Astrocyte of the spinal cord (primary cell): ENCODE measurements at places on chromosomes 13 and 19.

DNA sequence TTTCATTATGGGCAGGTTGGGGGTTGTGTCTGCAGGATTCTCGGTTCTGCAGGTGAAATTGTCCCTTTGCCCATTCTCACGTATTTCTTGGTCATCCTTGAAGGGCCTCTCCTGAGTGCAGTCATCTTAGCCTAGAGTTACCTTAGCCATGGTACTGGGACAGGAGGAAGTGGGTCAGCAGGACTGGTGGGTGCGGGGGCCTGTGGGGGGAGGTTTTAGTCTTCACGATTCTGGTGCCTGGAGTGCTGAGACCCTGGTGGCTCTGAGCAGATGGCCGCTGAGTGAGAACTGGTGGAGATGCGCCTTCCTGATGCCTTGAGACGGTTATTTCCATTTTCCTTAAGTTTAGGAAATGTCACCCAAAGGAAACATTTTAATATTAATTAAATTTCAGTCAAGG is 11.8 kb downstream of the COL4A2 start:
- DNase-seq: no peak

GRCh38 chr19:36266375-36266961 is 51.6 kb downstream of the ZNF146 start:
- DNase-seq: no peak

- no peak for DNase-seq
These were observed 5.3 kb downstream of the SPPL2B start for GRCh38 chr19:2333807-2334211.

GRCh38 chr13:78601124-78601873 is 2.1 kb downstream of the POU4F1 start:
- no peak for DNase-seq

DNA sequence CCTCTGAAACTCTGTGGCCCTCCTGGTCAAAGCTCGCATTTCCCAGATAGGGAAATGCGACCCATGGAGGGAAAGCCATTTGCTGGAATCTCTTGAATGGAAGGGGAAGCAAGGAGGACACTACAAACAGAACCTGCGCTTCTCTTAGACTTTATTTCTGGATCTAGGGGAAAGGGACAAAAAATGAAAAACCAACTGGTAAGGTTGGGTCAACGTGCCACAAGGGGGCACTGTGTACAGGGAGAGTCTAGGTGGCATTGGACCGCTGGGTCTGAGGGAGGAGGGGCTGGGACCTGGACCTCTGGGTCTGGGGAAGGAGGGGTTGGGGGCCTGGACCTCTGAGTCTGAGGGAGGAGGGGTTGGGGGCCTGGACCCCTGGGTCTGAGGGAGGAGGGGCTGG is 5.0 kb downstream of the KLK4 start:
- DNase-seq: no peak

DNA sequence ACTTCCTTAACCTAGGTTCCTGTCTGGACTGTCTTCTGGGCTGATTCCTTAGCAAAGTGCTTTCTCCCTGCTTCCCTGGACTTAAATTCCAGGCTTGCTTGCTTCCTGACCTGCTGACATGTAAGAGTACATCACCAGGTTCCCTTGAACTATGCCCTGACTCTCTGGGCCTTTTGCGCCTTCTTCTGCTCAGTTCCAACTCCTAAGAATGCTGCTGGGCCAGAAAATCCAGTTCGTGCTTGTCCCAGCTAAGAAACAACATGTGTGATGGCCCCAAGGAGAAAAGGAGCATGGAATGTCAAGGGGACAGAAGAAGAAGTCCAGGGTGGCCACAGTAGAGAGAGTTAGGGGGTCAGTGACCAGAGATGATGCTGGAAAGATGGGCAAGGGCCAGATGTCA is 42.6 kb upstream of the MBNL2 start:
- no peak for DNase-seq

GRCh38 chr13:112245179-112245724 is 130.9 kb upstream of the SPACA7 start:
- DNase-seq: no peak

GRCh38 chr13:34772881-34773280 is 169.2 kb upstream of the NBEA start:
- no peak for DNase-seq

- DNase-seq: peak; percentile 30
These were observed 31.0 kb downstream of the CILP2 start for GRCh38 chr19:19568802-19569756.

- no peak for DNase-seq
These were observed 38.0 kb downstream of the NFIX start for GRCh38 chr19:13033244-13033643.

DNA sequence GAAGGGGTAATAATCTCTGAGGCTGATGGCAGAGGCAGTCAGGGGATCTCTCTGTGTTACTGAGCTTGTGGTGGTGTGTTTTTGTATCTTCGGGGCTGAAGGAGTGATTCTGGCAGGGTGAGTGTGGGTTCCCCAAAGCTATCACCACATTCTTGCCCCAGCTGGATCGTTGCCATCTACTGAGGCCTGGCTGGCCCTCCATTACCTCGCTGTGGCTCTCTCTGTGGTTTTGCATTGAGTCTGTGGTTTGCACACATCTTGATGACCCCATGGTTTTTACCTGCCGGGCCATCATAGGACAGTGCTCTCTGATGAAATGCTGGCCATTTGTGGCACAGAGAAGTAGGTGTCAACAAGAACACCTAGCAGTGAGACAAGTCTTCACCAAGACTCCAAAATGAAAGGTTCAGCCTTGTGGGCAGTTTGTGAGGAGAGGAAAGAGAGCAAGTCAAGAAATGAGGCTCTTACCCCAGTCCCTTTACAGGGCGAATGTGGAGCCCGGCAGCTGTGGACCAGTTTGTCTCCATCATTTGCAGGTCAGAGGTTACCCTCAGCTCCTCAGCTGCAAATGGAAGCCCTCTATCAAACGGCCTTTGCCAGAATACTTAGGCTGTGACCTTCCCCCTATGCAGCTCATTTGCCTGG is 69.0 kb upstream of the NPAS1 start:
- DNase-seq: no peak

DNA sequence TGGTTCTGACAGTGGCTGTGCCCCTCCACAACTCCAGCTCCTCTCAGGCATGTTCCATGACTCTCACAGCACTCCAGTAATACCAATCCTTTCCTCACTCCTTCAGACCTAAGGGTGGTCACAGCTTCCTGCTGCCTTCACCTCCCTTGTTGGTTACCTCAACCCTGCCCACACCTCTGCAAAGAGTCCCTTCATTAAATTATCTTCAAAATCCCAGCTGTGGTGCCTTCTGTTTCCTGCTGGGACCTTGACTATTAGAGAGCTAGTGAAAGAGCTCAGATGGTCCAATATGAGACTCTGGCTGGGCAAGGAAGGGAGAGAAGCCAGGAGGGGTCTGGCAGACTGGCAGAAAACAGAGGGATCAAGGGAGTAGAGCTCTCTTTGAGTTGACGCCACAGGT is 26.1 kb downstream of the DEDD2 start:
- DNase-seq: no peak

GRCh38 chr19:52896431-52897137 is 851 bp downstream of the ZNF320 start:
- peak; percentile 28 for DNase-seq

DNA sequence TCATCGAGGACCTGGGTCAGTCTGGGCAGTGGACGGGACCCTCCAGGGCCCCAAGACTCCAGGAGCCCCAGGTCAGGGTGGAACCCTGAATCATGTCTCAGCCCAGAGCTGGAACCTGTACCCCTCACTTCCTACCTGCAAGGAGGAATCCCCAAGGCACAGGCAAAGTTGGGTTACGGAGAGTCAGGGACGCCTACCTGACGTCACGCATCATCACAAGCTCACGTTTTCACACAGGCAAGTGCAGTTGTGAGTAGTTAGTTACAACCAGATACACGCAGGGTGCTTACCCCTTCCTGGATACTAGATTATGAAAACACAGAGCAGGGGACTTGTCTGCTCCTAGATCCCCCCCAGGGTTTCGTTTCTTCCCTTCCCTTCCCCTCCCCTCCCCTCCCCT is 1.9 kb downstream of the RETN start:
- no peak for DNase-seq

GRCh38 chr13:51213173-51213728 is 8.9 kb upstream of the FAM124A start:
- DNase-seq: peak; percentile 33

DNA sequence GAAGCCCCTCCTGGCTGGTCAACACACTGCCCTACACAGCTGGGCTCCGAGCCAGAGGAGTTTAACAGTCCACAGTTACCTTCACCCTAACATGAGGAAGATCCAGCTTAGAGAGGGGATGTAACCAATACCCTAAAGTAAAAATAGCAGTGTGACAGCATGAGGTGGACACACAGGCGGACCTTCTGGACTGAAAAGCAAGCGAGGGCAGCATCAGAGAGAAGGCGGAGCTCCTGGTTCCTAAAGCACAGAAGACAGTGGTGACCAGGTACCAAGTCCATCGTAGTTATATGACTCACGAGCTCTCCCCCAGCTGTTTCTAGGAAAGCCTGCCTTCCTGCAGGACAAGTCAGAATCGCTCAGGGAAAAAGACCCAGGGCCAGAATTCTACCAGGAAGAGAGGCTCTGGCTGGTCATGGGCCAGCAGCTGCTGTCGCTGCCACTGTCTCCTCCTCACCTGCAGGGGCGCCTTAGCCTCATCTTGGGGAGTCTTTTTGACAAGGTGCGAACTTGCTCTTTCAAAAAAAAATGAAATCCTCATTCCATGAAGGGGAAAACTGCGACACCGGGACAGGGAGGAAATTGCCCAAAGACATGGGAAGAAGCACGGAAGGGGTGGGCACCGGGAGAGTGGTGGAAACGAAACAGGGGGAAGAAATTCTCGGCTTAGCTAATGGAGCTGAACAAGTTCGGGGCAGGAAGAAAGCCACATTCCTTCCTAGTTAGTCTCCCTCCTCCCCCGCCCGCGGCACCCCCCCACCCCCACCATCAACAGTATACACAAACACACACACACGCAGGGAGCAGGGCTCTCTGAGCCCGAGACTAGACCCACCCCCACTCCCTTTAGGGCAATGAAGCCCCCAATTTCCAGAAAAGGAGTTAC is 1.7 kb downstream of the ELL start:
- peak; percentile 75 for DNase-seq

- no peak for DNase-seq
These were observed 5.9 kb upstream of the SIGLEC7 start for GRCh38 chr19:51135986-51136762.

DNA sequence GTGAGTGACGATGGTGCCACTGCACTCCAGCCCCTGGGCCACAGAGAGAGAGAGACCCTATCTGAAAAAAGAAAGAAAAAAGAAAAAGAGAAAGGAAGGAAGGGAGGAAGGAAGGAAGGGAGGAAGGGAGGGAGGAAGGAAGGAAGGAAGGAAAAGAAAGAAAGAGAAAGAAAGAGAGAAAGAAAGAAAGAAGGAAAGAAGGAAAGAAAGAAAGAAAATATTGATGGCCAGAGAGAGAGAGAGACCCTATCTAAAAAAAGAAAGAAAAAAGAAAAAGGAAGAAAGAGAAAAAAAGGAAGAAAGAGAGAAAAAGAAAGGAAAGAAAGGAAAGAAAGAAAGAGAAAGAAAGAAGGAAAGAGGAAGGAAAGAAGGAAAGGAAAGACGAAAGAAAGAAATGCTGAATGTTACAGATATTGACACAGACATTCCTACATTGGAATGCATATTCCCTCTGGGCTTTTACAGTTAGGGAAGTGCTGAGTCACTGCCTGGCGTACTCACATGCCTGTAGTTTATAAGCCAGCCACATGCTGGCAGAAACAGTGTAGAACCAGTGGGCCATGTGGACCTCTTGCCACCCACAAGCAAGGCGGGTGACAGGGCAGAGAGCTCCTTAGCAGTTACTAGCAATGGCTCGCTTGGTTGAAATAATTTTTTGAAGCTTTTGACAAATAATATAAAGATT is 34.6 kb upstream of the SLC46A3 start:
- DNase-seq: peak; percentile 88

DNA sequence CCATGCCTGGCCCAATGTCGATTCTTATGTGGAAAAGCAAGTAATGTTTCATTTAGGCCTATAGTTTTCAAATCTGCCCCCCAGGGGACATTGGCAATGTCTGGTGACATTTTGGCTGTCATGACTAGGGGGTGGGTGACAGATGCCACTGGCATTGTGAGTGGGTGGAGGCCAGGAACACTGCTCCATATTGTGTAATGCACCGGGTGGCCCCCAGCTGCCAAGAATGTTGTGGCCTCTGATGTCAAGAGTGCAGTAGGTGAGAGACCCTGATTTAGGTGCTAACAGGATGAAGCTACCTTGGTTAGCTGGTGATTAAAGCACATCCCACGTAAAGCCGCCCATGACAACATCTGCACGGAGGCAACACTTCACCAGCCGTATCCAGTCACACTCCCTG is 10.8 kb downstream of the C19orf44 start:
- DNase-seq: no peak

GRCh38 chr13:26952551-26953143 is 192.1 kb upstream of the GPR12 start:
- DNase-seq: no peak

GRCh38 chr13:79075703-79076102 is 330.4 kb downstream of the RBM26 start:
- DNase-seq: no peak
